ENCODE measurements at places on chromosomes 16 and 17. TPM values are rescaled to one million over a fixed set of nuclear protein-coding genes. Genes with fewer than 3 reads are reported as not detected.
A peak's percentile ranks its signal among the peaks of the same experiment; 100 is the strongest.

DNA sequence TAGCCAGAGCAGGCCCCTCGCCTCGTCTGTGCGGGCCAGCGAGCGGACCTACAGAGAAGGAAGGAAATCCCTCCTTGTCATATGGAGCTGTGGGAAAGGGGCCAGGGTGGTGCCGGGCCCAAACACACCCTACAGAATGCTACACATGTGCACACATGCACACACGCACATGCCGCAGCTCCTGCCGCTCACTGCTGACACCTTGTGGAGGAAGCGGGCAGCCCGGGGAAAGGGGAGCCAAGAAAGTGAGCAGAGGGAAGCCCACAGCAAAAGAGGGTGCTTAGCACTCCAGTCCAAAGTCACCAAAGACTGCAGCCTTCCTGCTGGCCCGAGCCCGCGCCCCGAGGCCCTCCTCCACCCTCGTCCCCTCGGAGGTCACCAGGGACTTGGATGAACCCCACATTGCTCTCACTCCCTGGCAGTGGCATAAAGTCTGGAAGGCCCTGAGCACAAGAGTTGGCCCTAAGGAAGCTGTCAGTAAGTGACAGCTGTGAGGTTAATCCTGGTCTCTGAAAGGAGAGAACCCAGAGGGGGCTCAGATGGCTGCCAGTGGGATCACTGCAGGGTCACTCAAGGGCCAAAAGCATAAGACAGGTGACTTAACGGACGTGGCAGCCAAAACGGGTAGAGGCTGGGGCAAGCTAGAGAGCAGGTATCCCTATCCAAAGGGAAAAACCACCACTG lies 68.2 kb downstream of the MYO18A start:
- DNase-seq = peak; percentile 67

GRCh38 chr16:57352636-57353047 lies 5.9 kb upstream of the CCL22 start:
- DNase-seq = no peak

DNA sequence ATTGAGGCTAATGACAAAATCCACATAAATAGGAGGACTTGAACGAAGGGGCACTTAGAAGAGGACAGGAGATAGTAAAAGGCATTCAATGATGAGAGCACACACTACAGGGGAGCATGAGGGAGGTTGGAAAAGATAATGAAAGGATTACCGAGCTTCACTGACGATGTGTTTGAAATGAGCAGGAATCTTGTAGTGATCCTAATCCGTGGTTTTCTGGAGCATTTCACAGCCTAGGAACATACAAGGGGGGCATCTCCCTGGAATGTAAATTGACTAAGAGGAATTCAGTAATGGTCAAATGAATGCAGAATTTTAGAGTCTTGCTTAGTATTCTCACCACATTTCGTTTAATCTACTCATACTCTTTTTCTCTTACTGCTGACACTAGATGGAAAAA lies 5.2 kb downstream of the ATMIN start:
- DNase-seq = no peak

GRCh38 chr16:58249780-58250478 lies 44.9 kb downstream of the PRSS54 start:
- peak; percentile 85 for DNase-seq

- no peak for DNase-seq
Observed at GRCh38 chr16:56506941-56507340, 12.9 kb downstream of the BBS2 start.

DNA sequence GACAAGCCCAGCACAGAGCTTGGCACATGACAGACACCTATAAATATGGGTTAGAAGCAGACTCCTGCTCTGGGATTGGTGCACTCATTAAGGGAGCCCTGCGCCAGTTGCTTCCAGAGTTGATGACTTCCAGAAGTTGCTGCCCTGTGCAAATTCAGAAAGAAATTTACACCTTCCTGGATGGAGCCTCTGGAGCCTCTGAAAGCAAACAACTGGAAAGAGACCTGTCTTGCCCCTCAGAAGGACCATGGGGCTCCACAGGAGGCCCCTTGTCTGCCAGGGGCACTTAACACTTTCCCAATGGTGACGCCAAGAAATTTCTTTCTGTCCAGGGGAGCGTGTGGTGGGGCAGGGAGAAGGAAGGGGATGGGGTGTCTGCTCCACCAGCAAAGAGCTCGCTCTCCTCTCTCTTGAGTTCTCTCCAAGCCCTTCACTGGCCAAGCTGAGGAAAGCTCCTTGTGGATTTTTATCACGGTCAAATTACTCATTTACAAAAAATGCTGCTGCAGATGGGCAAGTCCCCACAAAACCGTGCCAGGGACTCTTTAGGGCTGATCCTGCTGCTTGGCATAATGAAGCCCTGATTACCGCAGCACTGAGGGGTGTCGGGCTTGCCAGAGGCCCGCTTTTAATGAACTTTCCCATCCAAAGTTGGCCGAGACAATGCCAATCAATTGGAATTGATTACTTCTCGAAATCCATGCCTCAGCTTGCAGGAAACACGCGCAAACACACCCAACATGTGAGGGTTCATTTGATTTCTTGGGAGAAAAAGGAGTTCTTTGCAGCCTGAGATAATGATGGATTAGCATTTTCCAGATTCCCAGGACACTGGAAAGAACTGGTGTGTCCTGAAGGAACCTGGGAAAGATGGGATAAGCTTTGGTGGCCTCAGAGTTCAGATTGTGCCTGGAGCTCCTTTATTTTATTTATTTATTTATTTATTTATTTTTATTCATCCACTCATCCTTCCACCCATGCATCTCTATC lies 583.6 kb upstream of the CDH5 start:
- no peak for DNase-seq

GRCh38 chr17:27563532-27563931 lies 67.5 kb upstream of the LGALS9 start:
- no peak for DNase-seq

DNA sequence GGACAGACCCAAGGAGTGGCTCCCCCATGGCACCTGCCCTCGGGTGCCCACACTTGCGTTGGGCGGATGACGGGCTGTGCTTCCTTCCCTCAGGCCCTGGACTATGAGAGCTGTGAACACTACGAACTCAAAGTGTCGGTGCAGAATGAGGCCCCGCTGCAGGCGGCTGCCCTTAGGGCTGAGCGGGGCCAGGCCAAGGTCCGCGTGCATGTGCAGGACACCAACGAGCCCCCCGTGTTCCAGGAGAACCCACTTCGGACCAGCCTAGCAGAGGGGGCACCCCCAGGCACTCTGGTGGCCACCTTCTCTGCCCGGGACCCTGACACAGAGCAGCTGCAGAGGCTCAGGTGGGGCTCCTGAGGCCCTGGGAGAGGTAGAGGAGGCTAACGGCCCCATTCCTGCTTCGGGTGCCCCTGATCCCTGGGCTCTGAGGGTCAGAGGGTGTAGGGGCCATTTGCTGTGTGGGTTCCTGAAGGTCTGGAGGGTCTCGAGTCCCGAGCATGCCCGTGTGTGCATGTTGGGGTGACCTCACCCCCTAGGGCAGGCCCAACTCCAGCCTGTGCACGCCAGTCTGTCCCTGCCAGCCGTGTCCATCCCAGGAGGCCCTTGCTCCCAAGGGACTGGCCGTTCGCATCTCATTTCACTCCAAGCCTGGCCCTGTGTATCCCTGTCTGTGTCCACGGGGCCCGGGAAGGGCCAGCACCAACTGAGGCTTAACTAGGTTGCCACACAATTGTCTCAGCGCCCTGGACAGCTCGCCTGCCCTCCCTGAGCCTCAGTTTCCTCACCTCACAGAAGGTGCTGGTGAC lies 10.0 kb downstream of the SLC22A31 start:
- no peak for DNase-seq

DNA sequence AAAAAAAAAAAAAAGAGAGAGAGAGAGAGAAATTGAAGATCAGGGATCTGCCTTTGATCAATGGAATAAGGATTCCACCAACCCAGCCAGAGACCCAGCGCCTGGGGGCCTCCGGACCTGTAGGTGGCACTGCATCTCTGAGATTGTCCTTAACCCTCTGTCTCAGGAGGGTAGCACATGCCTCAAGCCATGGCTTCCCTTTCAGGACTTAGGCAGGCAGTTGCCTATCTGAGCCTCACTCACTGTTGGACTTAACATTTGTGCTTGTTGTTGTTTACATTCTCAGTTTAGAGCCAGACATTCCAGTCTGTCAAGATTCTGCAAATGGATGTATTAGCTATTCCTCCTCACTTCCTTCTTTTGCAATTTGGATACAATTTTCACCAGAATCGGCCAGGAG lies 5.1 kb upstream of the SCNN1B start:
- no peak for DNase-seq

DNA sequence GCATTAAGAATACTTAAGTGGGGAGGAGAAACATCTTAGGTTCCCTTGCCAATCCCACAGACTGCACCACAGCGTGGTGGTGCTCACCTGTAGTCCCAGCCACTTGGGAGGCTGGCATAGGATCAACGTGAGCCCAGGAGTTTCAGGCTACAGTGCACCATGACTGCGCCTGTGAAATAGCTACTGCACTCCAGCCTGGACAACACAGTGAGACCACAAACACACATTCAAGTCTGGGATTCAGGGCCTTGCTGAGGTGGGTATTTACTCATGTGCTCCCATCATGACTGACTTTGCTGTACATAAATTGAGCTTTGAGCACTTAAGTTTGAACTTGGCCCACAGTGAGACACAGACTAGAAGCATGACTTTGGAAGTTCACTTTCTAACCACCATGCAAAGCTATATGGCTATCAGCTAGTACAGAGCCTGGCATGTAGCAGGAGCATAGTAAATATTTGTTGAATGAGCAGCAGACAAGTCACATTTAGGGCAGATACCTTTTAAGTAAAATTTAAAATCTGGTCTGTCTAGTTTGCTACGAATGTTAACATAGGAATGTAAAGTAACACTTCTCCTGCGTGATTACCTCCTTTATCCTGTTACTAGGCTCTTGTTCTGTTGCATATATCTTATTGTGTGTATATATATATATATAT lies 33.5 kb downstream of the CEP95 start:
- DNase-seq = no peak

GRCh38 chr16:85424260-85425073 lies 188.7 kb upstream of the GSE1 start:
- DNase-seq = no peak

GRCh38 chr17:51793686-51794085 lies 364.8 kb downstream of the CA10 start:
- no peak for DNase-seq

DNA sequence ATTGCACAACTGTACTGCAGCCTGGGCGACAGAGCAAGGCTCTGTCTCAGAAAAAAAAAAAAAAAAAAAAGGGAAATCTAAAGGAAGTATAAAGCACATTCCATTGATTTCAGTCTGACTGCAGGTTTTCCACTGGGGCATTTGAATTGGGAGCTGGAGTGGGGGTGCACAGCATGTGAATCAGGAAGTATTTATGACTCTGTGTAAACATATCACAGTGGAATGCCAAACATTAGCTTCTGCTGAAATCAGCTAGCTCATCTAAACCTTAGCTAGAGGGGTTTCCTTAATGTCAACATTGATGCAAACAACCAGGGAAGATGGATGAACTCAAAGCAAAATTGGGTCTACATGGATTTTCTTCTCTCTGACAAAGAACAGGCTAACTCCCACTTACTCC lies 641.0 kb upstream of the EEF2KMT start:
- no peak for DNase-seq

DNA sequence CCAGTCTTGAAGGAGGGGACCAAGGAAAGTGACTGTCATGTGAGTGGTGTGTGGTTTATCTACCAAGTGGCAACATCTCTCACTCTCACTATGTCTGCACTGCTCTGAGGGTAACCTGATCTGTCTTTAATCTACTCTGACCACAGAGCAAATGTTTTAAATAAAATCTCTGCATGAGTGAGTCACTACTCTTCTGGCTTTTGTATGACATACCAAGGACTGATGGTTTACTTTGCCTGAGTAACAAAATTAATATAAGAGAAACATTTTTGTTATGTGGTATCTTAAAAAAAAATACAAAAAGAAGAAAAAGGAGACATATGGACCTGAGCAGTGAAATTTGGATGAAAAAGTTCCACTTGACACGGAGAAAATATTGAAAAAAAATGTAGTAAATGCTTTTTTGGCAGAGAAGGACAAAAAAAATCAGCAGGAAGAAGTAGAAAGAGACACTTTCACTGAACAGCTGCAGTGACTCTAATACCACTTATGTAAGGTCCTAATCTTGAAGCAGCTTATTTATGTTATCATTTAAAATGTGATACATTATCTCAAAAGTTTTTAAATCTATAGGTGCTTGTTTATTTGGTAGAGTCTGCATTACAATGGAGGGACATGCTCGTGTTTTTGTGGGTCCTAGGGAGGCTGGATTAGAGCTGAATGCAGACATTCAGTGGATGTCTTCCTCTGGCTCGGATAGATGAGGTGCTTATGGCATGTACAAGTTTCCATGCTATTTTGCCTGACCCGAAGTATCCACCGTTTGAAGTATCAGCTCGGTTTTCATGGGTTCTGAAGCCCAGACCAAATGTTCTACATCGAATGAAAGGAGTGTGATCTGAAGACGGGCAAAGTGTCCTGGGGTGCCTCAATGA lies 240.7 kb downstream of the MAP2K6 start:
- no peak for DNase-seq

DNA sequence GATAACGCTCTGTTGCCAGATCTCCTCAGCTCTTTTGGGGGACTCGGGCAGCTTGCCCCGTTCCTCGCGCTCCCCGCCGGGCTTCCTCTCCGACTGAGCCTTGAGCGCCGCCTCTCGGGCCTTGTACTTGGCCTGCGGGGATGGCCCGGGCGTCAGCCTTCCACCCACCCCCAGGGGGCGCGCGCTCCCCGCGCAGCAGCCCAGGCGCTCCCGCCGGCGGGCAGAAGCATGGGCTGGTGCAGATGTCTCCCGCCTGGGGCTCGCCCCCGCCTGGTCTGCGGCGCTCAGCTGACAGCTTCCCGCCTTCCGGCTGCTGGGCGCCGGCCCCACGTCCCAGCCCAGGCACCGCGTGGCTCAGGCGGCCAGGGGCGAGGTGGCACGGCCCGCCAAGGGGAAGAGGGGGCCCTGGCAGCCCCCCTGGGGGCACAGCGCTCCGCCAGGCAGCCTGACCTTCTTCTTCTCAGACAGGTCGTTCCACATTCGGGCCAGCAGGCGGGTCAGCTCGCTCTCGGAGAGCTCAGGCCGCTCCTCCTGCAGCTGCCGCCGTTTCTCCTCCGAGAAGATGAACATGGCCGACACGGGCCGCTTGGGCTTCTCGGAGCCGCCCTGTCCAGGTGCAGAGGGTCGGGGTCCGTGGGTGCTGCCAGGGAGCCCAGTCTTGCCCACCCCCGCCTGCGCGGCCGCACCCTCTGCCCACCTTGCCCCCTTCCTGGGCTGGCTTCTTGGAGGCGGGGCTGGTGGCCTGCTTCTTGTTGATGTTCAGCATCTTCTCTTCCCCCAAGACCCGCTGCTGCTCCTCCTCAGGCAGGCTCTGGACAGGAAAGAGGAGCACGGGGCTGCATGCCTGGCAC lies 8.9 kb downstream of the UBTF start:
- peak; percentile 79 for DNase-seq

- DNase-seq = no peak
Observed at GRCh38 chr16:19210280-19210924, 42.4 kb downstream of the SYT17 start.

- no peak for DNase-seq
Observed at GRCh38 chr16:77308163-77308561, 109.0 kb downstream of the SYCE1L start.

The TAF15 gene
- total RNA-seq = 41.0 TPM

The TMEM235 gene
- not detected for total RNA-seq

The HID1 gene
- 8.2 TPM for total RNA-seq

The CAVIN1 gene
- total RNA-seq = 70.4 TPM

The C16orf96 gene
- total RNA-seq = not detected

The TMC6 gene
- total RNA-seq = 17.2 TPM

The NXPH3 gene
- total RNA-seq = not detected

The NAGS gene
- total RNA-seq = 0.25 TPM

The SEPTIN12 gene
- not detected for total RNA-seq

The KRT28 gene
- total RNA-seq = not detected

The TBC1D3E gene
- total RNA-seq = not detected

The KRT12 gene
- total RNA-seq = not detected

The CTRB1 gene
- total RNA-seq = not detected
